ENCODE measurements at places on chromosomes 12 and 14. TPM values are rescaled to one million over a fixed set of nuclear protein-coding genes. Genes with fewer than 3 reads are reported as not detected.

The KCNMB4 gene
- total RNA-seq = 1.4 TPM

The LARP4 gene
- 32.7 TPM for total RNA-seq

The CD69 gene
- not detected for total RNA-seq

The KRT79 gene
- total RNA-seq = not detected

The EXOC3L4 gene
- total RNA-seq = 0.35 TPM

- H3K4me1 ChIP-seq = no peaks in the 10 kb centered on the region
- no peaks in the 10 kb centered on the region for H3K27me3 ChIP-seq
Measured at GRCh38 chr12:123928274-123928865, 44.3 kb downstream of the CCDC92 start.

DNA sequence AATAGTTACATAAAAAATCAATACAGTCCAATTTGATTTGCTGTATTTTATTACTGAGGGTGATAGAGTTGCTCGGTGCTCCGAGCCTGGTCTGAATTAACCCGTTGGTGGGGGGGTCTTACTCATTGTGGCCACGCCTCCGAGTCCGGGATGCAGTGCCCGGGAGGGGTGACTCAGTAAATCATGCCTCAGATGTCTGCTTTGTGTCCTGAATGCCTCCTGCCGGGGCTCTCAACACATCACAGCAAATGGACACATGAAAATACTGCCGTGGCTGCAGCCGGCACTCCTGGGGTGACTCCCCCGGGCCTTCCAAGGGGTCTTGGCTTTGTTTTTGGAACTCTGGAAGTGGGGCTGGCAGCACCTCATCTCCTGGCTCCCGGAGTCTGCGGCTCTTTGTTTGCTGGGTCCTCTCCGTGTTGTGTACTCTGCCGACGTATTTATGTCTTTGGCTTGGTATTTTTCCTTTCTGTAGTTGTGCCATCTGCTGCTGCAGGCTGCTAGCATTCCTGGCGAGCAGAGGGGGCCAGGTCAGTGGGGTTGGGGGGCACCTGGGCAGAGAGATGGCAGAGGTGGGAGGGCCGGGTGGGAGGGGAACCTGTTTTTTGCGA is 129.0 kb downstream of the AACS start:
- no peak overlapping the region for H3K27ac ChIP-seq
- H3K4me3 ChIP-seq = no peak overlapping the region
- H3K4me1 ChIP-seq = no peaks in the 10 kb centered on the region
- H3K27me3 ChIP-seq = peaks cover 7% of the 10 kb centered on the region

- no peak overlapping the region for H3K4me3 ChIP-seq
- no peak for DNase-seq
- H3K27me3 ChIP-seq = no peaks in the 10 kb centered on the region
- H3K4me1 ChIP-seq = no peaks in the 10 kb centered on the region
Measured at GRCh38 chr12:81128930-81129554, 51.2 kb downstream of the ACSS3 start.

GRCh38 chr12:66587912-66588311 is 91.0 kb downstream of the GRIP1 start:
- no peak overlapping the region for H3K4me3 ChIP-seq
- no peak overlapping the region for H3K27ac ChIP-seq
- no peaks in the 10 kb centered on the region for H3K36me3 ChIP-seq
- H3K4me1 ChIP-seq = no peaks in the 10 kb centered on the region

DNA sequence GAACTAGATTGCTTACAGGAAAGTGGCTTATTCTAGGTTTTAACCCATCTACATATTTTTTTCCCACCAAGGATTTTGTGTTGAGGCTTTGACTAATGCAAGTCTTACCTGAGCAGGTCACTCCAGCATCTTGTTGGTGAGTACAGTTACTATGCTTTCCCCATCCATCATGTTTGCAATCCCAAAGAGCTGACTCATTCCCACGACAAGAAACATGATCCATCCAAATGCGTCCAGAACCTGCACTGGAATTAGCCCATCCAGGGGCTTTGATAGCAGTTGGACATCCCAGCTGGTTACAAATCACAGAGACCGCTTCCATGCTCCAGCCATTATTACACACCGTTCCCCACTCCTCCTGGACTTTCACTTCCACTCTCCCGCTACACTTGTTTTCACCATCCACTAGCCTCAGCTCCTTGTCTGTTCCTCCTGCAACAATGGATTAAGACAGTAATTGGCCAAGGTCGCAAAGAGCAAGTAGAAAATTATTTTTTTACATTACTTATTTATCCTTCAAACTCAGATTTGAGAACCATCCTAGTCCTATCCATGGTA is 2.5 kb downstream of the CD163 start:
- H3K27me3 ChIP-seq = no peaks in the 10 kb centered on the region
- H3K27ac ChIP-seq = no peak overlapping the region
- no peak for DNase-seq
- H3K4me3 ChIP-seq = no peak overlapping the region
- H3K4me1 ChIP-seq = no peaks in the 10 kb centered on the region
